ENCODE measurements at places on chromosomes 2 and 18.

DNA sequence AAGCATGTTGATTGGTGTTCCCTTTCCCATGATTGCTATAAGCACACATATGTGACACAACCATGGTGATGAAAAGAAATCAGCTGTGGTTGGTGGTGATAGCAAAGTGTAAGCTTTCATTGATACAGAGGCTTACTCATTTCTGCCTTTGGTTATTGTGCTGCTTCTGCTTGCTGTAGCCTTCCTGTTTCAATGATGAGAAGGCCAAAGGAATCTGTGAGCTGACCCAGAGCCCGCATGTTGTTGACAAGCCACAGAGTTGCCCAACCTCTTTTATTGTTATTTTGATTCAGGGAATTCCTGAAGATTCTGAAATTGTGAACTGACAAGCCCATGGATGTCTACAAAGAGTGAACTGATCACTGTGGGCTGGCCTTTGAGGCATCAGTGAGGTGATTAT is 164.4 kb downstream of the TMEFF2 start:
- no peaks in the 10 kb centered on the region for H3K27me3 ChIP-seq
- DNase-seq = no peak

DNA sequence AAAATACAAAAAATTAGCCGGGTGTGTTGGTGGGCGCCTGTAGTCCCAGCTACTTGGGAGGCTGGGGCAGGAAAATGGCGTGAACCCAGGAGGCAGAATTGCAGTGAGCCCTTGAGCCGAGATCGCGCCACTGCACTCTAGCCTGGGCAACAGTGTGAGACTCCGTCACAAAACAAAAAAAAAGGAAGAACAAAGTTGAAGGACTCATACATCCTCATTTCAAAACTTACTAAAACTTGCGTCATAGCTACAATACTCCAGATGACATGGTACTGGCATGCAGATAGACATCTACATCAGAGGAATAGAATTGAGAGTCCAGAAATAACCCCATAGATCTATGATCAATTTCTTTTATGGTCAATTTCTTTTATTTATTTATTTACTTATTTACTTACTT is 13.6 kb upstream of the CYP27C1 start:
- no peak overlapping the region for H3K4me3 ChIP-seq
- no peaks in the 10 kb centered on the region for H3K36me3 ChIP-seq
- no peaks in the 10 kb centered on the region for H3K27me3 ChIP-seq
- no peak for DNase-seq
- no peaks in the 10 kb centered on the region for H3K4me1 ChIP-seq
- H3K27ac ChIP-seq = no peak overlapping the region

GRCh38 chr2:143564419-143564818 is 435.2 kb downstream of the ARHGAP15 start:
- no peaks in the 10 kb centered on the region for H3K27me3 ChIP-seq
- peaks cover 7% of the 10 kb centered on the region for H3K4me1 ChIP-seq
- no peak for DNase-seq
- H3K4me3 ChIP-seq = no peak overlapping the region

- no peaks in the 10 kb centered on the region for H3K27me3 ChIP-seq
- no peaks in the 10 kb centered on the region for H3K36me3 ChIP-seq
- H3K27ac ChIP-seq = peak overlapping the region; percentile 16
- peak; percentile 55 for DNase-seq
- H3K4me1 ChIP-seq = peaks cover 11% of the 10 kb centered on the region
These were observed 73.3 kb upstream of the ATIC start for GRCh38 chr2:215238485-215239098.

GRCh38 chr2:231970461-231970860 is 8.9 kb downstream of the DIS3L2 start:
- H3K36me3 ChIP-seq = peaks cover 7% of the 10 kb centered on the region
- DNase-seq = no peak
- H3K27me3 ChIP-seq = no peaks in the 10 kb centered on the region
- no peak overlapping the region for H3K4me3 ChIP-seq
- peaks cover 6% of the 10 kb centered on the region for H3K4me1 ChIP-seq

DNA sequence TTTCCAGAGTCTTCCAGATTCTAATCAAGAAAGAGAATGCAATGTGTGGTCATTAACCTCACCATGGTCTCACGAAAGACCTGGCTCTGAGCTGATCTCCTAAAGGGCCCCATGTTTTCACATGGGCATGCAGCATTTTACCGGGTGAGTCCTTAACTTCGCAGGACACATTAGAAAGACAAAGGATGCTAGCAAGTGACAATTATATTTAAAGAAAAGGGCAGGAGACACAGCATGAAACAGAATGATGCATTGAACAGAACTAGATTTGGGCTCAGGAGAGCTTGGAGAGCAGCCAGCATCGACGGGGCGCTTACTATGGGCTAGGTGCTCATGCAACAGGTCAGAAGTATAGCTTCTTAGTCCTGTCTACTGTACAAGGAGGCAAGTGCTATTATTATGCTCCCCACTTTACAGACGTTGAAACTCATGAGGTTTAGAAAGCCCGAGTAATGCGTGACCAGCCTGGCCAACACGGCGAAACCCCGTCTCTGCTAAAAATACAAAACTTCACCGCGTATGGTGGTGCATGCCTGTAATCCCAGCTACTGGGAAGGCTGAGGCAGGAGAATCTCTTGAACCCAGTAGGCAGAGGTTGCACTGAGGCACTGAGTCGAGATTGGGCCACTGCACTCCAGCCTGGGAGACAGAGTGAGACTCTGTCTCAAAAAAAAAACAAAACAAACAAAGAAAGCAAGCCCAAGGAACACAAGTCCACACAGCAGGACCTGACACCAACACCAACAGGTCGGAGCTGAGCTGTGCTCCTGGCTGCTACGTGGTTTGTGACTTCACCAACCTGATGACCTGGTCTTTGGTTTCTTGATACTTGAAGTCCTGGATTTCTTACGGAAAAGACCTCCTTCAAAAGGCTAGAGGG is 16.1 kb downstream of the MBP start:
- H3K27ac ChIP-seq = no peak overlapping the region
- H3K4me3 ChIP-seq = no peak overlapping the region
- peaks cover 44% of the 10 kb centered on the region for H3K4me1 ChIP-seq
- no peaks in the 10 kb centered on the region for H3K36me3 ChIP-seq

DNA sequence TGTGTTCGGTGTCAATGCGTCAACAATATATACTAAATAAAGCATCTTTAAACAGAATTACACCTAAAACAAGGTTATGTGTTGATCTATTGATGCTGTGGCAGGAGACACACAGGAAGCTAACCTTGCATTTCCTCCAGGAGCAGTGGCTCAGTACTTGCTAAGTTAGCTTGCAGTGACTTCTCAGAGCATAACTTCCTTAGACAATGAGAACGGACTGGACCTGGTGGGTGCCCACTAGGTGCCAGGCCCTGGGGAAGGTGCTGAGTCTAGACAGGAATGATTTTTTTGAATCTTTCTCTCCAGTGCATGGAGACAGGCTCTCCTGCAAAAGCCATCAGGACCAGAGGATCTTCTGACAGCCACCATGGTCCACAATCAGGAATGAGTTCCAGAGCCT is 73.8 kb upstream of the MGAT4A start:
- H3K27ac ChIP-seq = no peak overlapping the region
- H3K4me3 ChIP-seq = no peak overlapping the region
- peaks cover 21% of the 10 kb centered on the region for H3K36me3 ChIP-seq

DNA sequence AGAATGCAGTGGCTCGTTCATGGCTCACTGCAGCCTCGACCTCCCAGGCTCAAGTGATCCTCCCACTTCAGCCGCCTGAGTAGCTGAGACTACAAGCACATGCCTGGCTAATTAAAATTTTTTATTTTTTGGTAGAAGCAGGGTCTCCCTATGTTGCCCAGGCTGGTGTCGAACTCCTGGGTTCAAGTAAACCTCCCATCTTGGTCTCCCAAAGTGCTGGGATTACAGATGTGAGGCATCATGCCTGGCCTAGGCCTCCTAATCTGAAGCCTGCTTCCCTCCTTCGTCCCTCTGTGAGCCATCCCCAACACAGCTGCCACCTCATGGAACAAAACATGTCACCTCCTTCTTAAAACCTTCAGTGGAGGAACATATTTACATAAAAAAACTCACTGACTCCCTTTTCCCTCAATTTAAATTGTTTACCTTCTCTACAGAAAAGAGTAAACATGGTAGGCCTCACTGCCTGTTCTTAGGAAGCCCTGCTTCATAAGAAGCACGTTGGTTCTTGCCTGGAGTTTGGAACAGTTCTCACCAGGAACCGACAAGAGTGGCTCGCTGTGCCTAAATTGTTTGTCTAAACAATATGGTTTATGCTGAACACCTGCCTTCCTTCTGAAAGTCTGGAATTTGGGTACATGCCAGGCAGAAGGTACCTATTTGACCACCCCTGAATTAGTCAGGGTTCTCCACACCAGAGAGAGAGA is 12.1 kb upstream of the RHOB start:
- H3K27ac ChIP-seq = no peak overlapping the region
- H3K4me1 ChIP-seq = peaks cover 36% of the 10 kb centered on the region
- no peak for DNase-seq
- H3K27me3 ChIP-seq = no peaks in the 10 kb centered on the region
- no peak overlapping the region for H3K4me3 ChIP-seq
- H3K36me3 ChIP-seq = no peaks in the 10 kb centered on the region

GRCh38 chr2:12376025-12376424 is 340.7 kb upstream of the TRIB2 start:
- peak overlapping the region; percentile 57 for H3K27ac ChIP-seq
- H3K4me1 ChIP-seq = peaks cover 5% of the 10 kb centered on the region
- DNase-seq = no peak

DNA sequence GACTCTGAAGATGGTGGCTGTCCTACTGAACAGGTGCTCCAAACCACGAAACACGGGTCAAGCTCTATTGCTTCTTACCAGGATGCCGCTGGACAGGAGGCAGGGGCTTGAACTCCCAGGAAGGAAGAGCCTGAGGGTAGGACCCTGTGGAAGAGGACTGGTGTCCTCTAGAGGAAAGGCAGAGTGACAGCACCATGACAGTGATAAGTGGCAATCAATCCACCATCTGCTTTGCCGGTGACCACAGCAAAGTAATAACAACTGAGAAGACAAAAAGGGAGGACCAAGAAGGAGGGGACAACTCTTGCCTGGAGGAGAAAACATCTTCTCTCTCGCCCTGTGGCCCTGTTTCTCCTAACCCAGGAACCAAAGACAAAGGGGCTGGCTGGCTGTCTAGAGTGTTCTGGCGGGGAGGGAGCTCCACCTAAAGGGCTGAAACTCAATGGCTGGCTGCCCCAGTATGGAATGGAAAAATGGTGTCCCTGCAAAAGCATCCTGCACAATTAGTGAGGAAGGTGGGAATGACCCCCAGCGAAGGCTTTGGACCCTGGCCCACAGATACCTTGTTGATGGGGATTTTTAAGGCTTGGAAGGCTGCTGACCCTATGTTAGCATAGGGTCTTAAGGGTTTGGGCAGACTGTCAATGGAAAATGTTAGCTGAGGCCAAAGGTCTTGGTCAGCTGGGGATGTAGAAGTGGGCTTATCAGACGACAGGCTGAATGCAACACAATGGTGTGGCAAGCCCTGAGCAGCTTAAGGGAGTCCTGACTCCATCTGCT is 35.4 kb downstream of the PROC start:
- H3K27me3 ChIP-seq = no peaks in the 10 kb centered on the region
- DNase-seq = peak; percentile 12
- H3K4me3 ChIP-seq = no peak overlapping the region
- peaks cover 11% of the 10 kb centered on the region for H3K36me3 ChIP-seq

DNA sequence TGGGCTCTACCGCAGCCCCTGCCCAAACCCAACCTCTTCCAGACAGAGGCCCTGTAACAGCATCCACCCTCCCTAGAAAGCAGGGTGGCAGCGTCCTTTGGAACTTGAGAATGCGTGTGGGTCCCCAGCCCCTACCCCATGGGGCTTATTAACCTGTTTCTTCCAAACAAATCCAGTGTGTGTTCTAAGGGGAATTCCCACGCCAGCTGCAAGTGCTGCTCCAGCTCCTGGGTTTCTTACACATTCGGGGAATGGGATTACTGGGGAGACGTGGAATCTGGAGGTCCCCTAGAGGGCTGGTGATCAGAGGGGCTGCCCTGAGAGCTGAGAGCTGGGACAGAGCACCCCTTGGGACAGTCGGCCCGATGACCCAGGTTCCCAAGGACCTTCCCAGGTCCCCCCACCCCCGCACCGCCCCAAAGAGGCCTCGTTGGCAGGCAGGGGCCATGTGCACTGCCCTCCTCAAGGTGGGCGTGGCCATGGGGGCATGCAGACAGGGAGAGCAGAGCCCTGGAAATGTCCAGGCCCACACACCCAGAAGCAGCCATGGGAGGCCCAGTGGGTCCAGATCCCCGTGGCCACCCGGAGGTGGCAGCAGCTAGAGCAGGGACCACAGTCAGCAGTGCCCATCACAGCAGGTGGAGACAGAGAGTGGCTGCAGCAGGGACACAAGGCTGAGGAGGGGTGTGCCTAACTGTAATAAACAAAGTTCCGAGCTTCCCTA is 18.8 kb upstream of the TEX44 start:
- H3K27me3 ChIP-seq = peaks cover under 1% of the 10 kb centered on the region
- H3K36me3 ChIP-seq = no peaks in the 10 kb centered on the region
- no peak overlapping the region for H3K4me3 ChIP-seq
- H3K4me1 ChIP-seq = no peaks in the 10 kb centered on the region
- DNase-seq = no peak

- H3K27ac ChIP-seq = no peak overlapping the region
- no peak for DNase-seq
- peaks cover 20% of the 10 kb centered on the region for H3K4me1 ChIP-seq
These were observed 118.7 kb downstream of the HAUS1 start for GRCh38 chr18:46222710-46223360.

DNA sequence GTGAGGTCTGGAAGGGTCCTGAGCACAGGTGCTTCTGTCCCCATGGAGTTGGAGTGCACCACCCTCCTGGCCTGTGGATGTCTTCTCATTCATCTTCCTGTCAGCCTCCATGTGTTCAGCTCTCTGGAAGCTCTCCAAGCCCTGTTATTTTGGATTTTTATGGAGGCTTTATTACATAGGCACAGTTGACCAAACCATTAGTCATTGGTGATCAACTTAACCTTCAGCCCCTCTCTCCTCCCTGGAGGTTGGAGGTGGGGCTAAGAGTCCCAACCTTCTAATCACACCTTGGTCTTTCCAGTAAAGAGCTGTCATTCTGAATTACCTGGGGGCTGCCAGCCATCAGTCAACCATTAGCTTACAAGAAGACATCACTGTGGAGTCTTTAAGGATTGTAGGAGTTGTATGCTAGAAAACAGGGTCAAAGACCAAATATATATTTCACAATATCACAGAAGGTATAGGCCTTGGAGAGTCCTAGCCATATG is 7.5 kb upstream of the MCFD2 start:
- peaks cover 12% of the 10 kb centered on the region for H3K36me3 ChIP-seq
- no peak overlapping the region for H3K4me3 ChIP-seq
- H3K27me3 ChIP-seq = no peaks in the 10 kb centered on the region

DNA sequence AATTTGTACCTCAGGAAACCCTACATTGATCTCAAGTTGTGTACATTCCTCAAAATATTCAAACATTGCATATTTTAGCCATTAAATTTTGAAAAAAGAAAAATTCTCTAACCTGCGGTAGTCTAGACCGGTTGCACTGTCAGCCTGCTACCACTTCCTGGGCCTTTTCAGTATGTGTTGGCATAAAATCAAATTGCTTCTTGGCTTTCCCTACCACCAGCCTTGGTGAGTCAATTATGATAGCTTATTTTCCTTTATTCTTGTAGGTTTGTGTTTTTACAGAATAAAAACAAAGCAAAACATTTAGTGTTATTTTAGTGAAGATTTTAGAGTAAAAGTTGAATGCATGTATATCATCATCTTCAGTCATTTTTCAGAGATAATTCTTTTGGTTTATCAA is 61.2 kb downstream of the FAM171B start:
- H3K27ac ChIP-seq = no peak overlapping the region
- no peaks in the 10 kb centered on the region for H3K36me3 ChIP-seq
- no peak overlapping the region for H3K4me3 ChIP-seq
- no peak for DNase-seq
- H3K4me1 ChIP-seq = no peaks in the 10 kb centered on the region

GRCh38 chr2:215667585-215668377 is 231.9 kb upstream of the FN1 start:
- H3K4me1 ChIP-seq = peaks cover 24% of the 10 kb centered on the region
- H3K27me3 ChIP-seq = no peaks in the 10 kb centered on the region
- no peak for DNase-seq
- H3K36me3 ChIP-seq = no peaks in the 10 kb centered on the region
- H3K27ac ChIP-seq = no peak overlapping the region
- no peak overlapping the region for H3K4me3 ChIP-seq
